ENCODE measurements at places on chromosomes 2 and 18.

- DNase-seq = peak; percentile 81
Observed at GRCh38 chr18:49858309-49859020, 45.1 kb upstream of the ACAA2 start.

DNA sequence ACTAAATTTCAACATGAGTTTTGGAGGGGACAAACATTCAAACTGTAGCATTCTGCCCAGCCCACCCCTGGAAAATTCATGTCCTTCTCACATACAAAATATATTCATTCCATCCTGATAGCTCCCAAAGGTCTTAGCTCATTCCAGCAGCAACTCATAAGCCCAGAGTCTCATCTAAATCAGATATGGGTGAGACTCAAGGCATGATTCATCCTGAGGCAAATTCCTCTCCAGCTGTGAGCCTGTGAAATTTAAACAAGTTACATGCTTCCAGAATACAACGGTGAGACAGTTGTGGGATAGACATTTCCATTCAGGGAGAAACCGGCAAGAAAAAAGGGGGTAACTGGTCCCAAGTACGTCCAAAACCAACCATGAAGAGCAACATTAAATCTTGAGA, 43.5 kb upstream of the FAHD2A start:
- DNase-seq = no peak

- DNase-seq = no peak
Observed at GRCh38 chr2:180376066-180376465, 369.0 kb upstream of the CWC22 start.

GRCh38 chr2:37376421-37377186, 32.2 kb downstream of the QPCT start:
- DNase-seq = no peak

- DNase-seq = no peak
Observed at GRCh38 chr2:238459081-238459629, 32.4 kb downstream of the ASB1 start.

DNA sequence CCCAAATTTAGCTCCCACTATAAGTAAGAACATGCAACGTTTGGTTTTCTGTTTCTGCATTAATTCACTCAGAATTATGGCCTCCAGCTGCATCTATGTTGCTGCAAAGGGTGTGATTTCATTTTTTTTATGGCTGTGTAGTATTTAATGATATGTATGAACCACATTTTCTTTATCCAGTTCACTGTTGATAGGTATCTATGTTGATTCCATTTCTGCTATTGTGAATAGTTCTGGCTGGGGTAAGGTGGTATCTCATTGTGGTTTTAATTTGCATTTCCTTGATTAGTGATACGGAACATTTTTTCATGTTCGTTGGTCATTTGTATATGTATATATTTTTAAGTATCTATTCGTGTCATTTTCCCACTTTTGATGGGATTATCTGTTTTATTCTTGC, 674.3 kb downstream of the NUP35 start:
- DNase-seq = no peak

DNA sequence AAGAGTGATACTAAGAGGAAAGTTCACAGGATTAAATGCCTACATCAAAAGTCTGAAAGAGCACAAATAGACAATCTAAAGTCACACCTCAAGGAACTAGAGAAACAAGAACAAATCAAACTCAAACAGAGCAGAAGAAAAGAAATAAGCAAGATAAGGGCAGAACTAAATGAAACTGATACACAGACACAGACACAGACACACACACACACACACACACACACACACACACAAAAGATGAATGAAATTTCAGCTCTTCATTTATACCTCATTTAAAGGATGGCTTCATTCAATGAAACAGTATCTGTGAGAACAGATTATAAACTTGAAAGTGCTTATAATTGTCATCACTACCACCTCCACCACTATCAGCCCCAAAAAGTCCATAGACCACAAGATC, 428.9 kb downstream of the MBD2 start:
- DNase-seq = no peak

DNA sequence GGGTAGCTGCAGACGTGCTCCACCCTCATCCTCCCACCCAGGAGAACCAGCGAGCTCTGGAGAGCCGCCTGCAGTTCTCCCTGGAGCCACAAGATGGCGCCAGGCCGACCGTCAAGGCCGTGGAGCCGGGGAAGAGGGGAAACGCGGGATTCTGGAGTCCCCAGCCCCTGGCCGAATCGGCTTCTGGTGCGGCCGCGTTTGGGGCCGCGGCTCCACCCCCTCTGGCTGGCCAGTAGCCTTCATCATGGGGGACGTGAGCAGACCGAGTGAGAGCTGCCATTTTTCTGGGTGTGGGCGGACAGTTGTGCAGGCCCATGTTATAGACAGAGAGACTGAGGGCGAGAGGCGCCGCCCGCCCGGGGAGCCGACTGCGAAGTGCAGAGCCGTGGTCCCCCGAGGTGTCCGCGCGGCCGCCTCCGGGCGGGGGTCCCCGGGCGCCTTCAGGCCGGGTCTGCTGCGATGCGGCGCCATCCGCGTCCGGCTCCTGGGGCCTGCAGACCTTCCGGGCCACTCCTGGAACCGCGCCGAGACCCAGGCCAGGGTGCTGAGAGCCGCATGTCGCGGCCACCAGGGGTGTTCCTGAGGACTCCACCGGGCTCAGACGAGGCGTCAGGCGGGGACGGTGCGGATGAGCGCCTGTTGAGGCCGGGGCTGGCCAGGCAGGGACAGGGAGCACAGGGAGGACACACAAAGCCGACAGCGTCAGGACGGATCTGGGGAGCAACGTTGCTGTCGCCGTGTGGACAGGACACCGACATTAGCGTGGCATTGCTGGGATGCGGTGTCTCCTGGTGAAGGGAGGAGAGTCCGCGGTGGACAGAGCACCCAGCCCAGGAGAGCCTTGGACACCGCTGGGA, 418.2 kb upstream of the HS6ST1 start:
- DNase-seq = peak; percentile 77

DNA sequence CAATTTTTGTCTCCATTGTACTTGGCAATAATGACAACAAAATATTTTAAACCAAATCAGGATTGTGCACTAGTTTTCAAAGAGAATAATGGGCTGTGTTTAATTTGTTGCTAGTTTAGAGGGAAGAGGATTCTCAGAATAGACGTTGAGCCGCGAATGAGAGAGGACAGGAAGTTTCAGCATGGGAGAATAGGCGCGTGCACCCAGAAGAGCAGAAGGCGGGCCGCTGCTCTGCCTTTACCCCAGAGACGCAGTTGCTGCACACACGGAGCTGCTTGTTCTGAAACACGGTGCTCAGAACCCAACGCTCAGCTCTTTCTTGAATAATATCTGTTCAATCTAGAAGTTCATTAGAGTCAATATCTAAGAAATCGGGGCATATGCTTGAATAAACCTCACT, 223.4 kb downstream of the MYT1L start:
- DNase-seq = no peak

DNA sequence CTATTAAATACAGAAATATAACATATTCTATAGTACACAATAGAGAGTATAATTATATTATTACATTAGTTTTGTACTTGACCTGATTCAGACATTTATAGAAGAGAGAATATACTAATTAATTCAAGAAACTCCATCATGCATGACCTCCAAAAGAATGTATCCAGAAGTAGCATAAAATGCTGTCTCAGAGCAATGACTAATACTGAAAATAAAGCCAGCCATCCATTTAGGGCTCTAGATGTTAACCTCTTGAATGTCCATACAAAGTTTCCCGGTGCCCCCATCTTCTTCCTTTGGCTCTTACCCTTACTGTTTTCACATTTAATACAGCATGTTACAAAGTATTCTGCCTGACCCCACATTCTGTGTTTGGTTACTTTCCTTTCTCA, 102.0 kb downstream of the ARHGAP15 start:
- no peak for DNase-seq

DNA sequence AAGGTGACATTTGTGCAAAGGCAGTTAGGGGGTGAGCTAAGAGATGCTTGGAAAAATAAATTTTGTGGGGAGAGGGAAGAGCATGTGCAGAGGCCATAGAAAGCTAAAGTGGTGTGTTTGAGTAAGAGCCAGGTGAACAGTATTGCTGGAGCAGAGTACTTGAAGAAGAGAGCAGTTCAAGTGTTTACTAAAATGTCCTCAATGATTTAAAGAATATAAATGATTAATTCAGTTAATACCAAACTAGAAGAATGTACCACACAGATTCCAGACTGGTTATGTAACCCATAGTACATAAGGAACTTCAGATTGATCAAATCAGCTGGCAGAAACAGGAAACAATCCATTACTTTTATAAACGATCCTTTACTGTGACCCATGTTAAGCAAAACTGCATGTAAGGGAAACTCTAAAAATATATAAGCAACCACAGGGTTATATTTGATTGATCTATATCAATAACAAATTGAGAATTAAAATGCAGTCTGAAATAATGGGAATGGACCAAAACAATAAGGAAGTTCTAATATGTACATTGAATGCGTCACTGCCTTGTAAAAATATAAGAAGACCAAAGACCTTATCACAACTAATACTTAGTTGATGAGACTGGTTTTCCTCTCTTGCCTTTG, 76.9 kb downstream of the LDAH start:
- no peak for DNase-seq

- DNase-seq = no peak
Observed at GRCh38 chr2:33372940-33373553, 103.4 kb upstream of the RASGRP3 start.

GRCh38 chr2:235945608-235946140, 222.5 kb downstream of the GBX2 start:
- DNase-seq = no peak

DNA sequence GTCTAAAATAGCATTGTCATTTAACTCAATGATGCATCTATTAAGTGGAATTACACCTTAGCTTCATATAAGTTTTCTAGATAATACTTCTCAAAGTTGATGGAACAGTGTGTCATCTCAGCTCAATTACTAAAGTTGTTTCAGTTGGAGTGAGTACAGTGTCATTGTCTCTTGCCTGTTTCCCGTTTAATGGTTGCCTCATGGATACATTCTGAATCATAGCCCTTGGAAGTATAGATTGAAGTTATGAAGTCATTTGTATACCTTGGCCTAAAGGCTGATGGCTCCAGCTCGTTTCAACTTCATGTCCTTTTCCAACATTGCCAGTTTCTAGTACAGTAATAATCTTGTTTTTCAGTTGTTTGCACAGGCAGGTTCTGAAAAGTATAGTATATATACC, 130.5 kb upstream of the NOSTRIN start:
- no peak for DNase-seq

DNA sequence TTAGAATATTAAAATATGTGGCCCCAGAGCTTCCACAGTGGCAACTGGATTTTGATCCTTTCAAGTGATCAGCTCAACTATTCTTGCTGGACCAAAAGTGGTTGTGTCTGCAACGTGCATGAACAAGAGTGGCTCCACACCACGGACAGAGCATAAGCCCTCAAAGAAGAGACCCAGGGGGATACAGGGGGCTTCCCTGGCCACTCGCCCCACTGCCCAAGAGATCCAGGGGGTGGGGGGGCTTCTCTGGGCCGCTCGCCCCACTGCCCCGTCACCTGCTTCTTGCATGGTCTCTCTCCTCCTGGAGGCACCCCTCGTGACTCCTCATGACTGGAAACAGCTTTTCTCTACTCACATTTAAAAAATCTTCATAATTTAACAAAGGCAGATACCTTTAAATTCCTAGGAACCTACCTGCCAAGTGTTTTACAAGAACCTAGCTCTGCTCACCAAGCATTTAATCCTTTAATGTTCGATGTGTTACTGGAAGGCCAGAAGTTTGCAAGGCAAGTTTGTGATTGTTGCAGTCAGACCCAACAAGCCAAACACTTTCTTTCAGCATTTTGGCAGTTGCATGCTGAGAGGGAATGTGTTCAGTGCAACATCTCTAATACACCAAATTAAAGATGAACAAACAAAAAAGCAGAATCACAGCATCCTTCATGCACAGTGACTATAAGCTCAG, 174.3 kb downstream of the BCL2 start:
- DNase-seq = no peak

- no peak for DNase-seq
Observed at GRCh38 chr2:102707796-102708695, 53.8 kb upstream of the TMEM182 start.

DNA sequence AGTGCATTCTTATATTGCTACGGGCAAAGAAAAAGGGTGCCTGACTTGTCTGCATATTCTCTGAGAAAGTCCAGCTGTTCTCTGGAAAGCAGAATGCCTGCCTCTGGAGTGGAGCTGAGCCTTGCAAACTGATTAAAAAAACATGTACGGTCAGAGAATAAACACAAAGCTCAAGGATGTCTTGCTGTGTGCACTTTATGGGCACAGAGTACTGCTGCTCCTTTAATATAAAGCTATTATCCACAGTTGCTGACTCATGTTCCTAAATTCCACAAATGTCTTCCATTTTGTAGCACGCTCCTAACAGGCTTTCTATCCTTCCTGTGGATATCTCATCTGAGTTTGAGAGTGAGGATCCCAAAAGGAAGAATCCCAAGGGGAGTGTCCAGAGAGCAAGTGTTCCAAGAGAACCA, 229.0 kb downstream of the MREG start:
- no peak for DNase-seq

GRCh38 chr2:128195435-128195984, 104.5 kb downstream of the UGGT1 start:
- no peak for DNase-seq

DNA sequence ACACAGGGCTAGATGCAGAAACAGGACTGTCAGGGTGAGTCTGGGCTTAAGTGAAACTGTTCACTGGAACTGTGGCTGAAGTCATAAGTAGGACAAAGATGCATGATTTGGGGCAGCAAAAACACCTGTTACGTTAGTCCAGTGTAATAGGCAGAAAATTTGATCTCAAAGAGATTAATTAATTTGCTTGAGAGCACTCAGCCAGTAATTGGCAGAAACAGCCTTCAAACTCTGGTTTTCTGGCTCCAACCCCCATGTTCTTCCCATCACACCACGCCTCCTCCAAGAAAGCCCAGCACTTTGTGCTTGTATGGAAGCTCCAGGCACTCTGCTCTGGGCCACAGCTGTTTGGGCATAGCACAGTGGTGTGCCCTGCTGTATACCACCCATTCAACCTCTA, 54.0 kb downstream of the CNTNAP5 start:
- no peak for DNase-seq

- DNase-seq = peak; percentile 74
Observed at GRCh38 chr2:133421516-133422324, 146.5 kb downstream of the NCKAP5 start.

DNA sequence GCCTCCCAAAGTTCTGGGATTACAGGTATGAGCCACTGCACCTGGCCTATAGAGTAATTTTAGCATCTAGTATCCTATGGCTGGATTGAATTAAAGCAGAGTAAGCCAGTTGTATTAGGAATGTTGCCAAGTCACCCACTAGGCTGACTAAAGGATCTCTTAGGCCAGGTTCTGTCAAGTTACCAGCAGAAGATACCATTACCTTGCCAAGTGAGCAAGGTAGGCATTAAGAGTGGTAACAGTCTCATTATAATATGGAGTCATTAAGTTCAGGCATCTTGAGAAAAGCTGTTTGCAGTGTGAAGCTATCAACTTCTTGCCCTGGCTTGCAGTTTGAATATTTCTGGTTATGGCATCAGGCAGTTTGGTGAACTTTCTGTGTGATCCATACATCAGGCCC, 37.0 kb upstream of the MTCL1 start:
- DNase-seq = no peak

Measured in spinal cord (tissue), 10 donors.